Islet precursor cell (in vitro differentiated cells): ENCODE measurements at places on chromosomes 7 and 10.
A peak's percentile ranks its signal among the peaks of the same experiment; 100 is the strongest.

- DNase-seq = no peak
These were observed 17.5 kb upstream of the CPVL start for GRCh38 chr7:29163854-29164253.

GRCh38 chr7:29539471-29539870, 24.2 kb upstream of the PRR15 start:
- no peak for DNase-seq

DNA sequence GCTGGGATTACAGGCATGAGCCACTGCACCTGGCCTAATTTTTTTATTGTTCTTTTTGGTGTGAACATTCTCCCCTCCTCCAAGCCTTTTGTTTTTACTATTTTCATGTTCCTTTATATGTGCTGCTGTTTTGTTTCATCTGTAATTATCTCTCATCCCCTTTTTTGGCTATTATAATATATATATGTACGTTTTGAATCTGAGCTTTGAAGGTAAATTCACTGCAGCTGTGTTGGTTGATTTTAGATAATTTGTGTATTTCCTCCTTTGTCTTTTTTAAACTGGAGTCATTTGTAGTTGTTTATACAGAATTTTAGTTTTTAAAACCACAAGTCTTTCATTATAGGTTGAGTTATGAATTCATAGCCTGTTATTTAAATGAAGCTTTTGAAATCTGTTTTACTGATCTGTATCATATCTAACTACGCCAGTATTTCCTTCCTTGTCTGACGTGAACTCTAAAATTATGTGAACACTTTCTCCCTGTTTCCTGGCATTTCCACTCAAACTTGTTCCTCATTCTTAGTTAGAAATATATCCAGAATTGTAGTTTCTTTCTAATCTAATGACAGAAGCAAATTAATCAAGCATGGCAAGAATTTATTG, 54.9 kb downstream of the PTEN start:
- no peak for DNase-seq

GRCh38 chr10:80275135-80275498, 14.3 kb downstream of the MAT1A start:
- peak; percentile 44 for DNase-seq

- peak; percentile 52 for DNase-seq
These were observed 59.0 kb downstream of the SYPL1 start for GRCh38 chr7:106053109-106053508.

DNA sequence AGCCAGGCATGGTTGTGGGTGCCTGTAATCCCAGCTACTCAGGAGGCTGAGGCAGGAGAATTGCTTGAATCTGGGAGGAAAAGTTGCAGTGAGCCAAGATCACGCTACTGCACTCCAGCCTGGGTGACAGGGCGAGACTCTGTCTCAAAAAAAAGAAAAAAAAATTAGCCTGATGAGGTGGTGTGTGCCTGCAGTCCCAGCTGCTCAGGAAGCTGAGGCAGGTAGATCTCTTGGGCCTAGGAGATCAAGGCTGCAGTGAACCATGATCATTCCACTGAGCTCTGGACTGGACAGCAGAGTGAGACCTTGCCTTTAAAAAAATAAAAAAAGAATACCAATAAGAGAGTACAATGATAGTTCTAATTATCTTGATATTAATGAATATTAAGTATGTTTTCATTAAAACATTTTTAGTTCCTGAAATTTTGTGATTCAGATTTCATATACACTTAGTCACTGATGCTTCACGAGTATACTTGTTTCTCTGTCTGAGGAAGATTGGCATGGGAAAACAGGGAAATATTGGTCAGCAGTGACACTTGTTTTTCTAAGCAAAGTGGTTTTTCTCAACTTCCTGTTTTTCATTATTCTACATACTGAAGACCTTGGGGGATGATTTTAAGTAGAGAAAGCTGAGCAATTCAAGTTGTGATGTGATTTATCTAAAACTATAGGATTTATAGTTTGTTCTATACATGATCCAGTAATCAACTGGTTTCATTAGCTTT, 76.8 kb downstream of the ADK start:
- no peak for DNase-seq

GRCh38 chr10:124598773-124599587, 137.4 kb downstream of the LHPP start:
- no peak for DNase-seq

DNA sequence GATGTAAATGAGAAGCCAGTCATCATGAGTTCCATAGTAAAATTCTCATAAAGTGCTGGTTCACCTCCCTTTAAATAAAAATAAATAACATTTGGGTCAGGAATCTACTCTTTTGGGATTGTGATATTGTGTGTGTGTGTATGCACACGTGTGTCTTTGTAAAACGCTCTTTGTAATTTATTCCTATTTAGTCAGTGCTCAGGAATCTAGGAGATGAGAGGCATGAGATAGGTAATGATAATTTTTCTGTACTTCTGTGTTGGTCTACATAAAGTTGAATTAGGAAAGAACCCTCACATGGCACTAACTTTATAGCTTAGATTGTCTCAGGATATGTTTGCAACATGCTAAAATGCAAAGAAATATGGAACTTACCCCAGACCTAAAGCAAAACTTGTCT, 4.9 kb upstream of the CALCR start:
- no peak for DNase-seq

DNA sequence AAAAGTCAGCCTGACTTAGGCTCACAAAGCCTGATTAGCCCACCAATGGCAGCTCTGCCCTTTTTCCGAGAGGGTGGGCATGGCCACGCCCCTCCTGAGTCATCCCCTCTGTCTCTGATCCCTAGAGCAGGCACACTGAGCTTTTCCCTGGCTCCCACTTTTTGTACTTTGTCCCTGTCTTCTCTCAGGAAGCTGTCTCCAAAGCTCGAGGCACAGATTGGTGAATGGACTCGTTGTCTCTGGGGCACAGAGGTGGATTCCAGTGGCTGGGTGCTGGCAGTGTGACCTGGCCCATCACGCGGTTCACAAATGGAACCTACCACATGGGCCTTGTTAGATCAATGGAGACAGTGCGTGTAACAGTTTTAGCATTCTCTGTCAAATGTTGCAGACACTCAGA, 313.5 kb downstream of the WDR37 start:
- DNase-seq = peak; percentile 59

DNA sequence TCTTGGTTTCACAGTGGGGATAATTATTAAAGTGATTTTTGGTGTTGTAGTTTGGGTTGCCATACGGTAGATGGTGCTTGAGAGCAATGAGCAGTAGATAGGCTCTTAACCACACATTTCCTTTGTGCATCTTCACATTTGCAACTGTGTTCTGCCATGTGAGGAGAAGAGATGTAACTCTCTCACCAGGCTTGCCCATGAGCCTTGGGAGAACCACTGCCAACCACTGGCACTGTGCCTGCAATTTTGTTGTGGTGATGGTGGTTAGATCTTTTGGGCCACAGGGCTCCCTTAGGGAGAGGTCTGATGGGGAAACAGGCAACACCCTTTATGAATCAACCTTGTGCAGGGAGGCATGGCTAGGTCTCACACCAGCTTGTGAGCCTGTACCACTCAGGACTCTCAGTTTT, 204.3 kb downstream of the CCDC7 start:
- no peak for DNase-seq

GRCh38 chr10:49458869-49459268, 63.0 kb upstream of the DRGX start:
- DNase-seq = no peak

DNA sequence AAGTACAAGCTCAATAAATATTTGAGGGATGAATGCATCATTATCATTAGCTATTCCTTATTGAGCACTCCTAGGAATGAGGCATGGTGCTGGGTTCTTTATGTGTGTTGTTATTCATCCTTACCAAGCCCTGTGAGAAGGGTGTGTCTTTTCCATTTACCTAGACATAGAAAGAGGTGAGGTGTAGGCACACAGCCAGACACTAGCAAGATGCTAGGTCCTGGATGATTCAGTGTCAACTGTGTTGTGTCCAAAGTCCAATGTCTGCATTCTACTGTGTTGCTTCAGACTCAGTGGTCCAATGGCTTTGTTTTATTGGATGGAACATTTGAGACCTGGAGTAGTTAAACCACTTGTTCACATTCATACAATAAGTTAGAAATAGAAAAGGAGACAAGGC, 605.5 kb downstream of the LRMDA start:
- DNase-seq = no peak

DNA sequence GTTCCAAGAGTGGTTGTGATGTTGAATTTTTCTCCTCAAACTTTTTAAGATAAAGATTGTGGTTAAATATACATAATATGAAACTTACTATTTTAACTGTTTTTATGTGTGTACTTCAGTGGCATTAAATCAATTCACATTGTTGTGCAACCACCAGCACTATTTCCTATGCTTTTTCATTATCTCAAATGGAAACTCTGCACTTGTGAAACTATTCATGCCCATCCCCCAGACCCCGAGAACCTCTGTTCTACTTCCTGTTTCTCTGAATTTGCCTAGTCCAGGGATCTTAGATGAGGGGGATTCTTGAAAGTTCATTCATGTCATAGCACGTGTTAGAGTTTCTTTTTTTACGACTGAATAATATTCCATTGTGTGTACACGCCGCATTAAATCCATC, 67.0 kb downstream of the WDR37 start:
- DNase-seq = no peak

- DNase-seq = no peak
These were observed 343.9 kb downstream of the BMPER start for GRCh38 chr7:34249192-34249591.

DNA sequence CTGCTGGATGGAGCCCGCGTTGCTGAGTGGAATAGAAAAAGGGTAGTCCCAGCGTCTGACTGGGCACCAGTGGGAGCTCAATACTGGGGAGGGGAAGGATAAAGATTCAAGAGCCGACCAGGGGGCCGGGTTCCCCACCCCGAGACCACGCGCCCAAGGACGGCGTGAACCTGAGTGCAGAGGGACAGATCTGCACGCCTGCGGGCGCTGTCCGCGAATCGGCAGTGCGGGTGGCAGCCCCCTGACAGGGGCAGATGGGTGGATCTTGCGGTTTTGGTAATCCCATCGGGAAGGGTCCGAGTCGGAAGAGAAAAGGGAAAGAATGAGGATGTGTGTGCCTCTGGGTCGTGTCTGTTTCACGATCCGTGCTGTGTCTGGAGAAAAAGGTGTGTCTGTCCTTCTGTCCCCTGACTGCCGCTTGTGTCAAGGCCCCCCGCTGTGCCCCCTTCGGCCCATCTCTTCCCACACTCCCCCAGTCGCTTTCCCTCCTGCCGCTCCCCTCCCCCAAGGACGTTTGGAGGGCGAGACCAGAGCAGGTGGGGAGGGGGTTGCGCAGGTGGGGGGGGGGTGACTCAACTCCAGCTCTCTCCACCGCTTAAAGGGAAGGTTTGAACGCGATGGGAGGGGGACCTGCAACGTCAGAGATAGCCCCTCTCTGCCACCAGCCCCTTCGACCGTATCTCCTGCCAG, 734 bp upstream of the VGF start:
- DNase-seq = peak; percentile 76

DNA sequence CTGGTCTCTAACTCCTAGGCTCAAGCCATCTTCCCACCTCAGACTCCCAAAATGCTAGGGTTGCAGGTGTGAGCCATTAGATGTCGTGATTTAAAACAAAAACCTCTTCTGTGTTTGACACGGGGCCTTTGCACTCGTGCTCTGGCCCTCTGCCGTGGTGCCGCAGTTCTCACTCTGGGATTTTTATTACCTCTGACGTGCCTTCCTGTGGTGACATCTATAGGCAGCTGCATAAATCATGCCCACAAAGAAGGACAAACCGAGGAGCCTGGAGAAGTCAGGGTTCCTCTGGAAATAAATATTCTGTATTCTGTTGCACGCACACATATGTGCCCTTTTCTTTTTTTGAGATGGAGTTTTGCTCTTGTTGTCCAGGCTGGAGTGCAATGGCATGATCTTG, 25.9 kb upstream of the OCM start:
- no peak for DNase-seq

DNA sequence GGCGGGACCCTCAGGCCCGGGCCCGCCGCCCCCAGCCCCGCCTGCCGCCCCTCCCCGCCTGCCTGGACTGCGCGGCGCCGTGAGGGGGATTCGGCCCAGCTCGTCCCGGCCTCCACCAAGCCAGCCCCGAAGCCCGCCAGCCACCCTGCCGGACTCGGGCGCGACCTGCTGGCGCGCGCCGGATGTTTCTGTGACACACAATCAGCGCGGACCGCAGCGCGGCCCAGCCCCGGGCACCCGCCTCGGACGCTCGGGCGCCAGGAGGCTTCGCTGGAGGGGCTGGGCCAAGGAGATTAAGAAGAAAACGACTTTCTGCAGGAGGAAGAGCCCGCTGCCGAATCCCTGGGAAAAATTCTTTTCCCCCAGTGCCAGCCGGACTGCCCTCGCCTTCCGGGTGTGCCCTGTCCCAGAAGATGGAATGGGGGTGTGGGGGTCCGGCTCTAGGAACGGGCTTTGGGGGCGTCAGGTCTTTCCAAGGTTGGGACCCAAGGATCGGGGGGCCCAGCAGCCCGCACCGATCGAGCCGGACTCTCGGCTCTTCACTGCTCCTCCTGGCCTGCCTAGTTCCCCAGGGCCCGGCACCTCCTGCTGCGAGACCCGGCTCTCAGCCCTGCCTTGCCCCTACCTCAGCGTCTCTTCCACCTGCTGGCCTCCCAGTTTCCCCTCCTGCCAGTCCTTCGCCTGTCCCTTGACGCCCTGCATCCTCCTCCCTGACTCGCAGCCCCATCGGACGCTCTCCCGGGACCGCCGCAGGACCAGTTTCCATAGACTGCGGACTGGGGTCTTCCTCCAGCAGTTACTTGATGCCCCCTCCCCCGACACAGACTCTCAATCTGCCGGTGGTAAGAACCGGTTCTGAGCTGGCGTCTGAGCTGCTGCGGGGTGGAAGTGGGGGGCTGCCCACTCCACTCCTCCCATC, 82.7 kb downstream of the PAX2 start:
- peak; percentile 86 for DNase-seq

- no peak for DNase-seq
These were observed 17.6 kb upstream of the IMPDH1 start for GRCh38 chr7:128427289-128427891.

GRCh38 chr7:122143376-122143750, 686 bp downstream of the AASS start:
- DNase-seq = peak; percentile 63

- peak; percentile 92 for DNase-seq
These were observed 7.4 kb upstream of the MICALL2 start for GRCh38 chr7:1466524-1467271.

- peak; percentile 82 for DNase-seq
These were observed 1.3 kb upstream of the GRK5 start for GRCh38 chr10:119205894-119206602.

DNA sequence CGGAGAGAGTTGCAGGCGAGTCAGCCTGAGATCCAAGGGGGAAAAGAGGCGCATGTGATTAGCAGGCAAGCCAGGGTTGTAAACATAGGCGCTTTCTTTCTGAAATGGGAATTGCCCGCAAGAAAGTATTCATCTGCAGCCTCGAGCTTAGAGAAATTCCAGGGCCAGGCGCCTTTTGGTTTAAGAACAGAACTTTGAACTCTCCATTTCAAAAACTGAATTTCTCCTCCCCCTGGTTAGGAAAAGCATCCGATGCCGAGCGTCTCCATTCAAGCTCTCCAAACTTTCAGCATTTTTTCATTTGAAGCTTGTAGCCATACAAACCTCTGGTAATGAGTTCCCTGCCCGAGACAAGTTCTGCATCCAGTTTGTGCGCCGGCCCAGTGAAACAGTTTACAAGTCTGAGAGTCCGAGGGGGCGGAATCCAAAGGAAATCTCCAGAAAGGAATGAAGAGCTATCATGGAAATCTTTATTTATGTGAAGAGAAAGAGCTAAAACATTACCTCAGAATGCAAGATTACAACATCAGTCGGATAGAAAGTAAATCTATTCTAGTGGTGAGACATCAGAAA, 69.9 kb downstream of the FAM204A start:
- DNase-seq = no peak

- no peak for DNase-seq
These were observed 210.5 kb upstream of the YAE1 start for GRCh38 chr7:39355664-39356063.

- no peak for DNase-seq
These were observed 31.6 kb downstream of the GRB10 start for GRCh38 chr7:50751146-50751545.

GRCh38 chr10:34104829-34105572, 710.1 kb downstream of the PARD3 start:
- DNase-seq = no peak
